ENCODE measurements at places on chromosomes 7 and 10.

- no peak for DNase-seq
Observed at GRCh38 chr10:131630772-131631258, 270.0 kb upstream of the PPP2R2D start.

DNA sequence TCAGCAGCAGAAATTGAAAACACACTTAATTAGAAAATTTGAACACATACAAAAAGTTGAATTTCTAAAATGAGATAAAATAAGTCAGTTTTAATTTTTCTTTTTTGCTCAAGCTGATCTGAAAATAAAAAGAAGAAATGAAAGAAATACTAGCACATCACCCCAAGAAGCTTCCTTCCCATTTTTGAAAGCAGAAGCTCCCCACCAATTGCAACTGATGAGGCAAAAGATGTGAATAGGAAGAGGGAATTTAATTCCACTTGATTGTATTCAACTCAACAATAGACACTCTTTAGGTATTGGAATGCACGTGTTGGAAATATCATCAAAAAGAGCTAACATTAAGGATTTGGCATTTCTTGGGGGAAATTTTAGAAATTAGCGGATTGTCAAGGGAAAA, 175.8 kb downstream of the TRIL start:
- DNase-seq, result no peak

- DNase-seq, result no peak
Observed at GRCh38 chr10:85902051-85902450, 464.5 kb downstream of the GRID1 start.

DNA sequence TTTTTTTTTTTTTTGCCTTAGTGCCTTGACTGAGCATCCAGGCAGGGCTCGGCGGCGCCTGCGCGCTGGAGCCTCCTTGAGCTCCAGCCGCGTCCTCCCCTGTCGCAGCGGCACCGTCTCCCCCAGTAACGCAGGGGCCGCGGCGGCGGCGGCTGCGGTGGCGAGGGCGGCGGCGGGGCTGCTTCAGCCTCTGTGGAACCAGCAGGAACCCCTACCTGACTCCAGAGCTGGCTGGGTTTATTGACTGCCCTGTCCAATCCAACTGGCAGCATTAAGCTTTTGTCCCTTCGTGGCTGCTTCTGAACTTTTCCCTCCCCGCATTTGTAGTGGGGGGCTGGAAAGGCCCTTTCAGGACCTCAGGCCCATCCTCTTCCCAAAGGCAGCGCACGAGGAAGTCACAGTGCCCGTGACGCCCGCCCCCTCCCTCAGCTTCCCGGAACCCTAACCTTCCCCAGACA, at the start of gene GPR85:
TSS of gene GPR85 (minus strand) at position 397 of the 458 bp plus-strand sequence. CDS start 2,106 bp downstream, outside the sequence.
- peak; percentile 63 for DNase-seq

DNA sequence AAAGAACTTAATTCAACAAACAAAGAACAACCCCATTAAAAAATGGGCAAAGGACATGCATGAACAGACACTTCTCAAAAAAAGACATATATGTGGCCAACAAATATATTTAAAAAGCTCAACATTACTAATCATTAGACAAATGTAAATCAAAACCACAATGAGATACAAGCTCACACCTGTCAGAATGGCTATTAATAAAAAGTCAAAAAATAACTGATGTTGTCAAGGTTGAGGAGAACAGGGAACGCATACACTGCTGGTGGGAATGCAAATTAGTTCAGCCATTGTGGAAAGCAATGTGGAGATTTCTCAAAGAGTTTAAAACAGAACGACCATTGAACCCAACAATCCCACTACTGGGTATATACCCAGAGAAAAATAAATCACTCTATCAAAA, 19.1 kb downstream of the ZFAND4 start:
- no peak for DNase-seq
